A549 (cell line): ENCODE measurements at places on chromosomes 11 and 22. TPM values are rescaled to one million over a fixed set of nuclear protein-coding genes. Genes with fewer than 3 reads are reported as not detected.

Gene NAGA
- polyA plus RNA-seq = 6.3 to 6.6 TPM (median 6.5 TPM) in 3 replicates

Gene CAVIN3
- polyA plus RNA-seq = 15.9 to 26.7 TPM (median 22.9 TPM) in 3 replicates

Gene LYVE1
- polyA plus RNA-seq = 0.04 TPM in 1 of 3 replicates, not detected in the others

DNA sequence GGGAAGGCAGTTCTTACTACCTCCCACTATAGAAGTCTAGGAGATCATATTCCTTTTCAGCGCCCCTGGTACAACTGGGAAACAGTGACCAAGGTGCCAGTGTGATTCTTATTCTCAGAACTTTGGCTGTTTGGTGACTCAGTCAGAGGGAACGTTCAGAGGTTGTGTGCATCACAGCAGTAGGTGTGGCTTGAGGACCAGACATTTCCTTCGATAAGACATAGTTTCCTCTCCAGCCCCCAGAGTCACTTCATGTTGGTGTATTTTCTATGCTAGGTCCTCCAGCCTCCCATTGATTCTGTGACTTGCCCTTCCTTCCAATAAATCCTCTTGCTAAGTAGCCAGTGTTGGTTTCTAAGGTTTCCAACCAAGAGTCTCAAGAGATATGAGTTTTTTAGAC lies 171.9 kb upstream of the MPPED2 start:
- no peak for DNase-seq

GRCh38 chr22:49534386-49534785 lies 293.3 kb downstream of the BRD1 start:
- no peak for DNase-seq

- no peak for DNase-seq
These were observed 45.4 kb downstream of the TP53I11 start for GRCh38 chr11:44905131-44905866.

DNA sequence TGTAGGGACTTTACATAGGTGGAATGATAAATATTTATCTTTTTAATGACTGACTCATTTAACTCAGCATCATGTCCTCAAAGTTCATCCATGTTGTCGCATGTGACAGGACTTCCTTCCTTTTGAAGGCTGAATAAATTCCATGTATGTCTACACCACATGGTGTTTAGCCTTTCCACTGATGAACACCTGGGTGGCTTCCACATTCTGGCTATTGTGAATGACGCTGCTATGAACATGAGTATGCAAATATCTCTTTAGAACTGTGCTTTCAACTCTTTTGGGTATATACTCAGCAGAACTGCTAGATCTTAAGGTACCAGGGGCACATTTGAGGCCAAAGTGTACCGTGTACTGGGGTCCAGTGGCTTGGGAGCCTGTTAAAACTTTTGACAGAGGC lies 24.1 kb downstream of the LARGE1 start:
- DNase-seq = no peak

DNA sequence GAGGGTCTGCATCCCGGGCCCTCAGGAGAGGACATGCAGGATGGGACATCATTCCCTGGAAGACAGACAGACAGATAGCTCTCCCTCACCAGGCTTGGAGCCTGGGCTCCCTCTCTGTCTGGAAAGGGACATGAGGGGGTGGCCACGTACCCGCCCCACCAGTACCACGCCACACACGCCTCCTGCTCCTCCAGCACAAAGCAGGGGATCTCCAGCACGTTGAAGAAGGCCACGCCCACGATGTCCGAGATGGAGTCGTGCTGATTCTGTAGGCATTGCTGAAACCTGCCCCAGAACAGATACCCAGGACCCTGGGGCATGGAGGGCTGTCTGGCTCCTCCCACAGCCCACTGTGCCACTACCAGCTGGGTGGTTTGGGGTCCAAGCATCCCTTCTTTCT lies 2.2 kb downstream of the PLA2G3 start:
- no peak for DNase-seq

DNA sequence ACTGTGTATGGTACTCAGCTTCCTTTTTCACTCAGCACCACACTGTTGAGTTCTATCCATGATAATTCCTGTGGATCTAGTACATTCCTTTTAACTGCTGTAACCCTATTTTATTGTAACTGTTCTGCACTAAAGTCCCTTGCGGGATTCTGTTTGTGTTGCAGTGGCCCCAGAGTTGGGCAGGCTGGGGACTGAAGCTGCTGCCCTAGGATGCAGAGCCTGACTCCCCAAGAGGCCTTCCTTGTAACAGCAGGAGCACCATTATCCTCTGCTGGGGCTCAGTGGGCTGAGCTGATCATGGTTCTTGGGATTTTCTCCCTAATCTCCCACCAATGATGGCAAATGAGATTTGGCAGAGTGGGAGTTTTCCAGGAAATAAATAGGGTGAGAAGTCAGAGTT lies 77.7 kb downstream of the CABIN1 start:
- DNase-seq = no peak

DNA sequence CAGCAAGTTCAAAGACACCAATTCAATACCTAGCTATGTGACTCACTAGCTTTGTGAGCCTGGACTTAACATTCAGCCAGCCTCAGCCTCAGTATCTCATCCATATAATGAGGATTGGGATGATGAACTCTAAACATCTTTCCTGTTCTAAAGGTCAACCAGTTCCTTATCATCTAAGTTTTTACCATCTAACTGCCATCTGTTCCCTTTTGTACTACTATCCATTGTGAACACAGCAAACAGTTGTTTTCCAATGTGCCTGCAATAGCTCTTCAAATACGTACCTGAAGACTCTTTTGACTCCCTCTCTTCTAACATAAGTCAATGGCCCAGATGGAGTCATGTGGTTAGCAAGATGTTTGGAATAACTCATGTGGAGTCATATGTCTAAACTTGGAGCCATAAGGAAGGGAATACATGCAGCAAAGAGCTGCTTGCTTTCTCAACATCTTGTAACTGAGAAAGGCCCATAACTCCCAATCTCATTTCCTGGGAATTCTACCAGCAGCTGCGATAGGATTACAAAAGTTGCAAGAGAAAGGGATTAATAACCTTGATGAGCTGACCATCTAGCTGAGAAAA lies 19.4 kb downstream of the SYTL2 start:
- DNase-seq = no peak

DNA sequence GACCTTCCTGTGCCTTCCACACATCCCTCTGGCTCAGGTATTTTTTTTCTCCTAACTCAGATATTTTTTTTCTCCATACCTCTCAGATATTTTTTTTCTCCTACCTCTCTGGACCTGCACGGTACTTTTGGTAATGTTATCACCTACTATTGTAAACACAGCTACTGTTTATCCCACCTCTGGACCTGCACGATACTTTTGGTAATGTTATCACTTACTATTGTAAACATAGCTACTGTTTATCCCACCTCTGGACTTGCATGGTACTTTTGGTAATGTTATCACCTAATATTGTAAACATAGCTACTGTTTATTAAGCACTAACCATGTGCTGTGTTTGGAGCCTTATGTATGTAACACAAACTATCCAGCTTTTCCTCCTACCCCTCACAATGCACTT lies 12.1 kb upstream of the UPB1 start:
- no peak for DNase-seq

- no peak for DNase-seq
These were observed 103.7 kb downstream of the SHANK2 start for GRCh38 chr11:71148716-71149115.

GRCh38 chr22:32076761-32077084 lies 33.7 kb downstream of the SLC5A1 start:
- no peak for DNase-seq

DNA sequence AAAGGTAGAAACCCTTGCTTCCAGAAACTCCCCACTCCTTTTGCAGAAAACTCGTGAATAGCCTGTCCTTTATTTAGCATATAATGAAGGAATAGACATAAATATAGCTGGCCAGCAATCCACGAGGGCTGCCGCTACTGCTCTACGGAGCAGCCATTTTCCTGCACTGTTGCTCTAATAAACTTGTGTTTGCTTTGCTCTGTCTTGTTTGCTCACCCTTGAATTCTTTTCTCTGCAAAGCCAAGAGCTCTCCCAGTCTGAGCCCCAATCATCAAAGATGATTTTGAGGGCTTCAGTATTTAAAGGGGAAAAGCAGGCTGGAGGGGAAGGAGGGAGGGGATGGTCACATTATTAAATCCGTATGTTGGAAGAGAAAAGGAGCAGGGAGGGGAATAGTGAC lies 16.6 kb upstream of the CHKA start:
- no peak for DNase-seq

- no peak for DNase-seq
These were observed 21.4 kb downstream of the USP35 start for GRCh38 chr11:78210000-78210608.

DNA sequence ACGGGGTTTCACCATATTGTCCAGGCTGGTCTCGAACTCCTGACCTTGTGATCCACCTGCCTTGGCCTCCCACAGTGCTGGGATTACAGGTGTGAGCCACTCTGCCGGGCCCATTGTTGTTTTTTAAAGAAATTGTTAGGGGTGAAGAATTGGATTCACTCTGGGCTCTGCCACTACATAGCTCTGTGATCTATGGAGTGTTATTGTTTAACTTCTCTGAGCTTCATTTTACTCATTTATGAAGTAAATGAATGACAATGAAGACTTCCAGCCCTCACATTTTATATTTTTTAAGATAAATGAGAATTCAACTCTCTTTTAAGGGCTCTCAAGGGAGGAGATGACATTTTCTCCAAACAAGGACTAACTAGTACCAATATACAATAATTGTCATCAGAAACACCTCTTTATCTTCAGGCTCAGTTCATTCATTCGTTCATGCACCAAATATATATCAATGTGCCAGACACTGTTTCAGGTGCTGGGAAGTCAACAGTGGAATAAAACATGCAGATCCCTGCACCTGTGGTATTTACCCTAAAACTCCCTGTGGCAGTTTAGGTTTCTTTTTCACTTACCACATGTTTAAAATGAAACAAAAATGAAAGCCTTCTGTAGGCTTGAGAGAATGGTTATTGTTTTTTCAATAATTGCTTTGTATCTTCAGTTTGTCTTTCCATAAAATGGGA lies 23.5 kb upstream of the GRAMD1B start:
- no peak for DNase-seq

DNA sequence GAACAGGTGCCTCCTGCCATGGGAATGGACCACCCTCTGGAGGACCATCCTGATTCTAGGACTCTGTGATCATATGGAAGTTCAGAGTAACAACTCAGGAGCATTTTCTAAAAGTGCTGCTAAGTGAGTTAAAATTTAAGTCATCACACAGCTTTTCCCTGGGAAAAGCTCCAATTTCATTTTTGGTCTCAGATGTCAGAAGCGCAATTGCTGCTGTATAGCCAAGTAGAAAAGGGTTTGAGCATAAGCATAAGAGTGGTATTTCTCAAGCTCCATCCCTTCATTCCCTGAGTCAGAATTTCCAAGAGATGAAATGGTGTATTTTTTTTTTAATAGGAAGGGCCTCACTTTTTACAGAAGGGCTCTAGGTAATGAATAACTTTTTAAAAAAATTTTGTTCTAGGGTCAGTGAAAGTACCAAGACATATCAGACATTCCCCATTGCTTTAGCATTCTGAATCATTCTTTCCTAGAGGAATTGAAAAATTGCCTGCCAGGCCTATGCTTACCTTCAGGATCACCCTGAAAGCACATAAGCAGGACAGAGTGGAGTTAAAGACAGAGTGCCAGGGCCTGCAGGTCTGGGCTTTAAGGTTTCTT lies 564.5 kb upstream of the ISX start:
- DNase-seq = no peak

- no peak for DNase-seq
These were observed 29.4 kb downstream of the CALCA start for GRCh38 chr11:14942745-14943144.

DNA sequence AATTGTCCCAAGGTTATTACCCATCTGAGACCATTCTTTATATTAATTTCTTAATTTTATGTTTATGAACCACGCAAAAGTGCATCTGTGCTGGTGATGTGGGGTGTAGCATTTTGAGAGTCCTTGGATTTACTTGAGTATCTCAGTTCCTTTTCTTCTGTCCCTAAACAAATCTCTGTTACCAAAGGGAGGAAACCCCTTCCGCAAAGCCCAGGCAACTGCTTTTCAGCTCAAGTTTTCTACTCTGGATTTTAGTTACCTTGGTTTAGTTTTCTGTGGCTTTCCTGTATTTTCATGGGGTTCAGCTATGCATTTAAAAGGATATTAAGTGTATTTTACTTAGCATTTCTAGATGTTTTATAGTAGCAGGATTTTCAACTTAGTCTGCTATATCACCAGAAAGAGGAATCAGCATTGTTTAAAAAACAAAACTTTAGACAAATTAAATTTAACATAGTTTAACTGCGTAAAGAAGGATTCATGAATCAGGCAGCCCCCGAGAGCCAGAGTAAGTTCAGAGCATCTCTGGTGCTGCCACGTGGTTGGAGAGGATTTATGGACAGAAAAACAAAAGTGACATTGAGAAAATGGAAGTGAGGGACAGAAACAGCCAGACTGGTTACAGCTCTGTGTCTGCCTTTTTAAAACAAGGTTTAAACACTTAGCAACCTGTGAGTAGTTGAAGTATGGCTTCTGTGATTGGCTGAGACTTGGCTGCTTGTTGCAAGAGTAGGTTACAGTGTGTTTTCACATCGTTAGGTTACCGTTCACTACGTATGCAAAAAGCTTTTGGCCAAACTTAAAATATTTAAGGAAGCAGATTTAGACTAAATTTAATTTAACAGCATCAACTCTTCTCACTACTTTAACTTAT lies 9.6 kb downstream of the ADM start:
- no peak for DNase-seq

DNA sequence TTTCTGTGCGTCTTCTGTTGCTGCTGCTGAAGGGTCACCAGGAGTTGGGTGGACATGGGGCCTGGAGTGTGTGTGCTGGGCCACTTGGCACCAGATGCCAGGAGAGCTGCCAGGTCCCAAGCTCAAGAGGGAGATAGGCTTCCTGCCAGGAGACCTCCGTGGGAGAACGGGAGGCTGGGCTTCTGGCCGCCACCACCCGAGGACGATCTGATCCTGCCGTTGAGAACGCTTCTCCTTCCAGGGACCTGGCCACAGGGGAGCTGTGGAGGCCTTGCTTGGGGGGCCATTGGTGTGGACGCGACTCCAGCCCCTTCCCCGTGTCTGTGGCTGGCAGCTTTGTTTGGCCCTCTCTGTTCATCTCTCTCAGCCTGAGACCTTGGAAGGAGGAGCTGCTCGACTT lies 2.4 kb downstream of the BRSK2 start:
- no peak for DNase-seq

- no peak for DNase-seq
These were observed 9.9 kb downstream of the KCNQ1OT1 start for GRCh38 chr11:2689651-2690575.

DNA sequence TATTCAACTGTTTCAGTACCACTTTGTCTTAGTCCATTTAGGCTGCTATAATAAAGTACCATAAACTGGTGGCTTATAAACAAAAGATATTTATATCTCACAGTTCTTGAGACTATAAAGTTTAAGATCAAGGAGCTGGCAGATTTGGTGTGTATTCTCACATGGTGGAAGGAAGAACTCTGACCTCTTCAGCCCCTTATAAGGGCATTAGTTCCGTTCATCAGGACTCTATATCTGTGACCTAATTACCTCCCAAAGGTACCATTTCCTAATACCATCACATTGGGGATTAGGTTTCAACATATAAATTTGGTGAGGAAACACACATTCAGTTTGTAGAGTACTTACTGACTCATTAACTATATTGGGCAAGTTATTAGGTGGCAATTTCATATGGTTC lies 10.7 kb upstream of the ARL14EP start:
- DNase-seq = no peak

GRCh38 chr11:116641561-116642045 lies 131.2 kb downstream of the BUD13 start:
- DNase-seq = peak; percentile 50
